ENCODE measurements at places on chromosomes 4 and X.

DNA sequence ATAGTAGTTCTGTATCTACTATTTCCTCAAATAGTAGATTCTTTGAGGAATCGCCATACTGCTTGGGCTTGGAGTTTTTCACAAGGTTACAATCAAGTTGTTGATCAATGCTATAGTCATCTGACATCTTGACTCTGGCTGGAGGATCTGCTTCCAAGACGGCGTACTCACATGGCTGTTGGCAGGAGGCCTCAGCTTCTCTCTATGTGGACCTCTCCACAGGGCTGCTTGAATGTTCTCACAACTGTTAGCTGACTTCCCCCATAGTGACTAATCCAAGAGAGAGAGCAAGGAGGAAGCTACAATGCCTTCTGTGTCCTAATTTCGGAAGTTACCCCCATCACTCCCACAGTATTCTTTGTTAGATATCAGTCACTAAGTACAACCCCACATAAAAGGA, 10.3 kb downstream of the EGFL6 start:
- DNase-seq: no peak

DNA sequence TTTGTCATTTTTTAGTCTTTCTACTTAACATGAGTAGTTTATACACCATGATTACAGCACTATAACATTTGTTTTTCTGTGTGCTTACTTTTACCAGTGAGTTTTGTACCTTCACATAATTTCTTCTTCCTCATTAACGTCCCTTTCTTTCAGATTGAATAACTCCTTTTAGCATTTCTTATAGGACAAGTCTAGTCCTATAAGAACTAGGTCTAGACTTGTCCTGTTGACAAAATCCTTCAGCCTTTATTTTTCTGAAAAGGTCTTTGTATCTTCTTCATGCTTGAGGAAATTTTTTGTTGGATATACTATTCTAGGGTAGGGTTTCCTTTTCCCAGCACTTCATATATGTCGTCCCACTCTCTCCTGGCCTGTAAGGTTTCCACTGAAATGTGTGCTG, 253.3 kb upstream of the ARHGAP24 start:
- no peak for DNase-seq

GRCh38 chrX:137101273-137101990, 67.6 kb upstream of the GPR101 start:
- DNase-seq: no peak

DNA sequence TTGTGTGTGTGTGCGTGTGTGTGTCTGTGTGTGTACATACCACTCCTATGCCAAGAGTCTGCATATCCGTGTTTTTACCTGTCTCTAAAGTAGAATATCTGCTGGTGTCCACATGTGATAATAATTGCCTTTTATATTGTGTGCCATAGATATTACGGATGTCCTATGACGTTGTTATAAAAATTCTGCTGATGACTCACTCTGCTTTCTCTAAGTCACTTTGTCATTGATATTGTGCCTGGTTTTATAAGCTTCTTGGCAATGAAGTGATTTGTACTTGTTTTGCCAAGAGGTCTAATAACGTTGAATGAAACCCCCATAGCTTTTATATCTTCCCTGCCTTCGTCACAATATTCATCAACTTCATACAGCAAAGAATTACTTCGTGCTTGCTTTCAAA, 102.6 kb upstream of the C1GALT1C1 start:
- DNase-seq: no peak

GRCh38 chr4:169159624-169160171, 111.1 kb downstream of the SH3RF1 start:
- no peak for DNase-seq

- no peak for DNase-seq
Measured at GRCh38 chr4:39406763-39407583, at the start of gene KLB. Gene KLB (plus strand): TSS chr4:39406930. CDS start chr4:39406950, 20 bp downstream.

DNA sequence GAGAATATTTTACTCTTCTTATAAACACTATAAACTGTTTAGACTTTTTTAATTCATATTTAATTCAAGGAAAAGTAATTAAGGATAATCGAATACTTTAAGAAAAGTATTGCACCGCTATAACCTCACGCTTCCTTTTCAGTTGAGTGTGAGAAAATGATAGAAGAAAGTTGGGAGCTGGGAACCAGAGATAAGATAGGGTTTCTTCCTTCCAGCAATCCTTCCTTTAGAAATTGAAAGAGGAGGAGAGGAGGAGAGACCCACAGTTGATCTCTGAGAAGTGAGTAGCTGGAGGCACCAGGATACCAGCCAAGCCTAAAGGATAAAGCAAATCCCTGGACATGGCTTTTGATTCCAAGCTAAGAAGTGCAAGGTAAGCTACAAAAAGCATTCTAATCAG, 242.3 kb upstream of the NOCT start:
- DNase-seq: no peak

DNA sequence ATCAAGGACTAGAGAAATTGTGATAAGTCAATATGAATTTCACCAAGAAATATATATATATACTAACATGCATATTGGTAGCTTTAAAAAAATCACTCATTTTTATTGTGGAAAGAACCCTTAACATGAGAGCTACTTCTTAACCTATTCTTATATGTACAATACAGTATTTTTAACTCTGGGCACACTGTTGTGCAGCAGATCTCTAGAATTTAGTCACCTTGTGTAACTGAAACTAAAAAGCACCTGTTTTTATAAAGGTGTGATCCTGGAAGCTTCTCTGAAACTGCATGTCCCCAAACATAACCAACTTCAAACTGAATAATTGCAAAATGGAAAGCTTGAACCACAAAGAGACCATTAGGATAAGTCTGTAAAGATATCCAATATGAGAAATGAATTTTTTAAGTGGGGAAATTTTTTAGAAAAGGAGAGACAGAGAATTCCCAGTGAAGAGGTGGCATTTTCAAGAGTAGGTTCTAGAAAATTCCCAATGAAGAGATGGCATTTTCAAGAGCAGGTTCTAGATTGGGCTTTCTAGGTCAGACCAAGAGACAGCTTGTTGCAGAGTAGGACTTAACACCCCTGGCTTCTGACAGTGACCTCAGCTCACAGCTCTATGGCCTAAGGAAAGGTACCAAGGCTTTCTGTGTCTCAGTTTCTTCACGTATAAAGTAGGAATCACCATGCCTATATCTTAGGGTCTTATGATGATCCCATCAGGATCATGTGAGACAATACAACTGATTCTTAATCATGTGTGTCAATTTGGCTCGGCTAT, 22.0 kb upstream of the PPARGC1A start:
- DNase-seq: no peak

DNA sequence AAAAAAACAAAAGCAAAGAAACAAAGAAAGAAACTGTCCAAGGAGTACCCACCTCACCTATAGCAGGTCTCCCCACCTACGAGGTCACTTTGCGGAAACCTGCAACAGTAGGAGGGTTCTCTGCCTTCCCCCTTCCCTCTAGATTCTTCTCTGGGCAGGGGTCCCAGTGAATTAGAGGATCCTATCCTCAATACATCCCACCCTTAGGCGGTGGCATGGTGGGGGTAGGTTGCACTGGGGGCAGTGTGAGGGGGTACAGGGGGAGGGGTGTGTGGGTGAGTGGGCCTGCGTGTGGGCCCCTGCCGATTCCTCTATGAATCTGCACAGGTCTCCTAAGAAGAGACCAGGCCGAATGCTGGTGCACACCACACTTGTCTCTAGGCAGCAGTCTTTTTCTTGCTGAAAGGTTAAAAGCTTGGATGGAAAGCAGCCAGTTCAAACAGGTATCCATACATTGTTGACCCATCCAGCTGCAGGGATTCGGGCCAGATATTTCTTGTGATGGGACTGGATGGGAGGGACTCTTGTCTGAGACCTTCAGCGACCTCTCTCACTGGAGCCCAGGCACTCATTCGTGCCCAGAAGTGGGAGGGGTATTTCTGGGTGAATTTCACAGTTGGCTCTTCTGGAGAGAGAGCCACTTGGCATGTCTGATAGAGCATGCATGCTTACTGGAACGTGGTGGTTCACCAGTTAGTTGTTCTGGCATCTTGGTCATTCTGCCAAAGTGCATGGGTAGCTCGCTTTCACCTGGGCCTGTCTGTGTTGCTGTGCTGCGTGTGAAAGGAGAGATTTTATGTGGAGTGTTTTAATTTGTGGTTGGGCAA, 65.6 kb downstream of the NBDY start:
- DNase-seq: no peak

DNA sequence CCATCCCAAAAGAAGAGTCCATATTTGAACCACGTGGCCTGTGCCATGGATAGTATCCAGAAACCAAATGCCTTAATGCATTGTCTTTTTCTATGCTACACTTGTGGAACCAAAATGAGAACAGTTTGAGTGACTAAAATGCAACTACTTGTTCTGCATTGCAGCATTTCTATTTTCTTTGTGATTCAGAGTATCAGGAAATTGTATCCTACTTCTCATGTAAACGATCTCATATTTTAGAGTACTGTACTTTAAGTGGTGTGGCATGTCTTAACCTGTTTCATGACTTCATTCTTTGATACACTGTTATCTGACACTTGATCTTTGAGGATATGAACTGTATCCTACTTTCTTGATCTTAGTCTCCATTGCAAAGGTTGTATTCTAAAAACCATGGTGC, 167.2 kb upstream of the WDR1 start:
- DNase-seq: no peak

Data from dorsolateral prefrontal cortex (tissue), 122 donors.